ENCODE measurements at places on chromosomes 1 and 21. TPM values are rescaled to one million over a fixed set of nuclear protein-coding genes. Genes with fewer than 3 reads are reported as not detected.

DNA sequence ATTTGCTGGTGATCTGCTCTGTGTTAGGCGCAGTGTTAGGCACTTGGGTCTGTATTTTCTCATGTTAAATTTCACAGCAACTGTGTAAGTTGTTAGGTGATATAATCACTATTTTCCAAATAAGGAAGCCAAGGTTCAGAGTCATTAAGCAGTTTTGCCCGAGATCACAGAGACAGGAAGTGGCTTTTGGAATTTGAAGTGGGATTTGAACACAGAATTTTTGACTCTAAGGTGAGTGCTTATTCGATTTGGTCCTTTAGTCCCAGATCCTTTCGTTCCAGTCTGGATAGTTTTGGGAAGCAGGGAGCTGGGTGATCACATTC, 114.9 kb downstream of the NMNAT2 start:
- no peak for DNase-seq

DNA sequence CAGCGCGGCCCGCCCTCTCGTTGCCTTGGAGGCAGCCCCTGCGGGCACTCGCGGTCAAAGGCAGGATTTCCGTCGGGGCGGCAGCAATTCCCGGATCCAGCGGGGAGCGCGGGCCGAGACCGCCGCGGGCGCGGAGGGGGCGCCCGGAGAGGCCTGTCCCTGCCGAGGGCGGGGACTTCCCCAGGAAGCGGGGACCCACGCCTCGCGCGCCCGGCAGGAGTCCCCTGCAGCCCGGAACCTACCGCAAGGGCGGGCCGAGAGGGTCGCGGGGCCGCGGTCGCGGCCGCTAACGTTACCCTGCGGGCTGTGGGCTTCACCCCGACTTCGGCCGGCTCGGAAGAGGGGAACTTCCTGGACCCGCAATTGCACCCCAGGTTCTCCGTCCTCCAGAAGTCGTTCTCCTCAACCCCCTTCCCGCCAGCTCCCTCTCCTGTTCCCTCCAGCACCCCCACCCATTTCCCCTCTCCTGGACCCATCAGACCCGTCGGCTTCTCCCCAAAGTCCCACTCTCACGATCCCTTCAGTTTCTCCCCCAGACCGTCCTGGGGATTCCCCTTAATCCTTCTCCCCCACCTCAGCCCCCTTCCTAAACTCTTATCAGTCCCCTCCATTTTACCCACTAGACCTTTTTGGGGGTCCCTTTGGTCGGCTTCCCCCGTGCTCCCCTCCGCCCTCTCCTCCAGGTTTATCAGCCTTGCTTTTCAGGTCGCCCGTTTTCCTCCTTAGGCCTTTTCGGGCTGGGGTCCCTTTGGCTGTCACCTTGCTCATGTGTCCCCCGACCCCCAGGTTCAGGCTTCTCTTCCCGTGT, 604 bp downstream of the FGR start:
- no peak for DNase-seq

- no peak for DNase-seq
Measured at GRCh38 chr1:52416811-52417210, 12.4 kb downstream of the PRPF38A start.

The ASPM gene
- 6.7 TPM for polyA plus RNA-seq

The PTGS2 gene
- 13.5 TPM for polyA plus RNA-seq

DNA sequence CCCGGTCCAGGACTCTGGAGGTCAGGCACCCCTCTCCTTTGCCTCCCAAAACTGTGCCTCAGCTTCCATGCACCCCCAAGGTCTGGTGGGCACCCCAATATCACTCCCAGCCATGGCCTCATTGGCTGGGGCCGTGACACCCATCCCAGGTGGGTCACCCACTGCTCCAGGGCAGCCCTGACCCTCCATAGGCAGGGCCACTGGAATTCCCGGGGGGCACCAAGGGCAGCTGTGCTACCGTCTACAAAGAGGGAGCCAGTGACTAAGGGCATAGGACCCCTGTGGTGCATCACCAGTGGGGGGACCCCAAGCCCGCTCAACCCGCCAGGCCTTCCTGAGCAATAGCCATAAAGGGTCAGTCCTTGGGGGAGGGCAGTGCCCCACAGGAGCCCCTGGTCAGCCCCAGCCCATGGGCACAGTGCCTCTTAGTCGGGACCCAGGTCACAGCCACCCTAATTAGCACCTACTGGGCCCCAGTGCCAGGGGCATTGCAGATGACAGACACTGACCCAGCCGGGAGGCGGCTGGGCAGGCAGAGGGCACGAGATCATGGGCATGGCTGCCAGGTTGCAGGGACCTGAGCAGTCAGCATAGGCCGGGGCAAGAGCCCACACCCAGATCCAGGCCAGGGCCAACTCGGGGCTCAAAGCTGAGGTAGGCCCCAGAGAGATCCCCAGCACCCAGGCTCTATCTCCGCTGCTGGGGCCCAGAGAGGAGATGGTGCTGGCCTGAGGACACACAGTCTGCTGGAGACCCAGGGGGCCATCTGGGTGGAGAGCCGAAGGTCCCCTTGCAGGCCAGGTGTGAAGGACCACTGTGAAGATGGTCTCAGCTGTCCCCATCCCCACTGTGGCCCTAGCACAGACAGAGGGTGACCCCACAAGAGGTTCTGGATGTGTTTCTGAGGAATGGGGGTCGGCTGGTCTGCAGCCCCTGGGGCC, 19.0 kb upstream of the ARF1 start:
- DNase-seq: no peak

GRCh38 chr1:205199931-205200299, 11.6 kb downstream of the DSTYK start:
- DNase-seq: no peak

GRCh38 chr1:174682419-174683008, 234.8 kb downstream of the GPR52 start:
- no peak for DNase-seq

GRCh38 chr1:19869929-19870328, 12.3 kb upstream of the OTUD3 start:
- no peak for DNase-seq

GRCh38 chr1:36114371-36114770, 10.7 kb downstream of the COL8A2 start:
- DNase-seq: no peak

DNA sequence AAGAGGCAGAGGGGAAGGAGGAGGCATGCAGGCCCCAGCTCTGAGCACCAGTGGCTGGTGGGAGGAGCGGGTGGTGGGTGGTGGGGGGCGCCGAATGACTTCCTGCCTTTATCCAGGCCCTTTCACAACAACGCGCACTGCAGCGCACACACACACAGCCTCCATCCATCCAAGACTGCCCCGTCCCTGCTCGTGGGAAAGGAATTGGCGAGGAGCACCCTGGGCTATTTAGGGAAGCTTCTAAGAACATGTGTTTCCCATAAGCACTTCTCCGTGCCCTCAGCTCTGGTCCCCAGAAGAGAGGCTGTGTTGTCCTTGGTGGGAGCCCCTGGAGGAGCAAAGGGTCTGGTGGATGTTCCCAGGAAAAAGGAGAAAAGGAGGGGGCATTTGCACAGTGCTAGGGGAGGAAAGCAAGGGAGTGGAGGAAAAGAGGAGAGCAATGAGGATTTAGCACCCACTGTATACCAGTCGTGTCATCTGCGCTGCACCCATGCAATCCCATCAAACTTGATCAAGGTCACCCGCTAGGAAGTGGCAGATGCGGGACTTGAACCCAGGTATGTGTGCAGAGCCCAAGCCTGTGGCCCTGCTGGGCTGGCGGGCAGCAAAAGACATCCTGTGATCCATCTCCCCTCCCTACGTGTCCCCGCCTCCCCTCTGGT, 28.1 kb downstream of the EPHA2 start:
- no peak for DNase-seq

The THEM5 gene
- polyA plus RNA-seq: not detected

- no peak for DNase-seq
Measured at GRCh38 chr1:116855773-116856201, 53.9 kb upstream of the PTGFRN start.

GRCh38 chr21:28865488-28866186, 127.0 kb downstream of the LTN1 start:
- DNase-seq: no peak

The GBP7 gene
- not detected for polyA plus RNA-seq

The TM2D1 gene
- 34.7 TPM for polyA plus RNA-seq

DNA sequence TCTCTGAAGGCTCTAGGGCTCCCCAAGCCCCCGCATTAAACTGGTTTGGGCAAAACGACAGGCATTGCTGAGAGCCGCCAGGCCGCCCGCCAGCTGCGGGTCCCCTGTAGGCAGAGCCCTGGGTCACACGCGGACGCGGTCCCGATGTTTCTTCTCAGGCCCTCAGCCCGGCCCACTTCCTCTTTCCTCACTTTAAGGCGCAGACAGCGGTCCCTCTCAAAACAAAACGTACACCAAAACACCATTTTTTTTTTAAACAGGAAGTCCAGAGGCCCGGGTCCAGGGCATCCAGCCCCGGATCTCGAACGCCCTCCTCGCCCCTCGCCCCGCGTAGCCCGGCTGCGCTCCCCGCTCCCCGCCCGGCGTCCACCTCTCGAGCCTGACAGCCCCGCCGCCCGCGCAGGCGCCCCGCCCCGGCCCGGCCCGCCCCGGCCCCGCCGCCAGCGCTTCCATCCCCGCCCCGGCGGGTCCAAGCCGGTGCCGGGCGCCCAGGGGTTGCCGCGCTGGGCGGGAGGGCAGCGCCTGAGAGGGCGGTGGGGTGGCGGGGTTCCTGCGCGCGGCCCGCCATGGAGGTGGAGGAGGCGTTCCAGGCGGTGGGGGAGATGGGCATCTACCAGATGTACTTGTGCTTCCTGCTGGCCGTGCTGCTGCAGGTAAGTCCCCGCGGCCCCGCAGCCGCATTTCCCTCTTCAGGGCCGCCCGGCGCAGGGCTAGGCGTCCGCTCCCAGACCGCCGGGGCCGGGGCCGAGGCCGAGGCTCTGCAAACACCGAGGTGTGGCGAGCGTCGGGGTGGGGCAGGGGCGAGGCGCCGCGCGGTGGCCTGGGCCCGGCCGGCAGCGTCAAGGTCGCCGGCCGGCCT, at the start of gene SLC22A15:
Gene SLC22A15 (plus strand): TSS at position 452 of the 859 bp plus-strand sequence. CDS start 115 bp downstream, at position 567.
- peak; percentile 55 for DNase-seq

The TMEM240 gene
- 0.36 TPM for polyA plus RNA-seq

DNA sequence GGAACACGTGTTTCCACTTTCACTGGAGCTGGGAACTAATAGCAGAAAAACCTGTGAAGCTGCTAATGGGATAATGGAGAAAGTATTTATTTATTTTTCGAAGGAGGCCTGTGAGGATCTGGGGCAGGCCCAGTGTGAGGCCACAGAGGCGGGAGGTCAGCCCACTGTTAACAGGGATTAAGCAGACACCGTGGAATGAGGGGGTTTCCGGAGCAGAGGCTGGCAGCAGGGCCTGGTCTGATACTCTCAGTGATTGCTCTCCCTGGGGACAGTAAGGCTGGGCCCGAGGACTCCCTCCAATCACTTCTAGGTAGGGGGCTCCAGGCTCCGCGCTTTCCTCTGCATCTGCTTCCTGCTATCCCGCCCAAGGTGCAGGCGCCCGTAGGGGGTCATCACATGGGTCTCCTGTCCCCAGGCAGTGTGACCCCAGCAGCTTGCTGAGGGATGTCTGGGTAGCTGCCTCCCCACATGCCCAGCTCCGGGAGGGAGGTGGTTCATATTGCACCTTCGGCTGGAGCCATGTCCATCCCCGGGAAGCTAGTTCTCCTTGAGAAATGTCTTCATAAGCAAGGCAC, 28.8 kb upstream of the CDCA8 start:
- DNase-seq: no peak

GRCh38 chr1:27343639-27344025, 1.8 kb downstream of the SYTL1 start:
- no peak for DNase-seq

The TMPRSS15 gene
- not detected for polyA plus RNA-seq

- DNase-seq: no peak
Measured at GRCh38 chr21:38173276-38174035, 83.3 kb upstream of the KCNJ15 start.

GRCh38 chr1:17198476-17199258, 6.3 kb upstream of the PADI1 start:
- DNase-seq: no peak

- DNase-seq: no peak
Measured at GRCh38 chr1:56389813-56390212, 189.6 kb downstream of the PLPP3 start.

- DNase-seq: no peak
Measured at GRCh38 chr1:14844356-14844755, 245.9 kb downstream of the KAZN start.

GRCh38 chr1:154222518-154222917, 1.8 kb downstream of the UBAP2L start:
- DNase-seq: no peak

DNA sequence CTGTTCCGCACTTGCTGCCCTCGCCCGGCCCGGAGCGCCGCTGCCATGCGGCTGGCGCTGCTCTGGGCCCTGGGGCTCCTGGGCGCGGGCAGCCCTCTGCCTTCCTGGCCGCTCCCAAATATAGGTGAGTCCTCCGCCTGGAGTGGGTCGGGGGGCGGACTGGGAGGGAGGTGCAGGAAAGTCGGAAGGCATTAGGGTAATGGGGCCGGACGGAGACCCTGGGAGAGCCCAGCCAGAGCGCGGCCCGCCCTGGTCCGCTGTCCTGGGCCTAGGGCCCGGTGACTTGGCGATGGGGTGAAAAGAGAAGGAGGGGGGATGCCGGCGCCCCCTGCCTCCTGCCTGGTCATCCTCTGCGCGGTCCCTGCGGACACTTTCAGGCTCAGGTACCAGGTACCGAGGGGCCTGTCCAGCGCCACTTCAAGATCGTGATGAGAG, 243 bp downstream of the ADAM15 start:
- DNase-seq: no peak

DNA sequence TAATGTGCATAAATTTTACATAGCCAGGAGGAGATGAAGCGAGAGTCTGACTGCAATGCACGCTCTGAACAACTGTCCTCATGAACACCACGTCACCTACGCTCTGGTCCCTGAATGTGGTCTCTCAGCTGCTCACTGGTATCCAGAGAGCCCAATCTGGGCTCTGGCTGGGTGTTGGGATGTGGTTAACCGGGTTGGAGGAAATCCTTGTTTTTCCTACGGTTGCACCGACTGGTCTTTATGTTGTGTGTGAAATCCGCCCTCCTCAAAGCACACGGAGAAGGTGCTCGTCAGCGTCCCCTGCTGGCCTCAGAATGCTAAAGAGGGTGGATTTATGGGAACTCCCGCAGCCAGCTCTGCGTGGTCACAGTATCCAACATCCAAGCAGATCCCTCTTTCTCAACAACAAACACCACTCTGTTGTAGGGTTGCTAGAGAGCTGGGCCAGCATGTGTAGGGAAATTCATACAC, 51.8 kb upstream of the FAM89A start:
- DNase-seq: peak; percentile 6

DNA sequence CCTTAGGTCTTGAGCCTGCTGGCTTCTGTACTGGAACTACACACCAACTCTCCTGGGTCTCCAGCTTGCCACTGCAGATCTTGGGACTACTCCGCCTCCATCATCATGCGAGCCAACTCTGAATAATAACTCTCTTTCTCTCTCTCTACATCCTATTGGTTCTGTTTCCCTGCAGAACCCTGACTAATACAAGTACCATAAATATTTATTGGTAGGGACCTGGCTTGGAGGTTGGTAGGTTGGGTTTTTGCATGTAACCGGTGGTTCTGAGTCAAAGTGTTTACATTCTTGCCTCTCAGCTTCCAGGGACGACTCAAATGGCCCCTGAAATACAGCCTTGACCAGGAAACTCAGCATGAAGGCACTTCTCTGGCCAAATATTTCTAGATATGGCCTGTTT, 110.4 kb downstream of the KCND3 start:
- DNase-seq: peak; percentile 28

Measured in mammary epithelial cell (primary cell).